ENCODE measurements at places on chromosomes 2 and 18.
A peak's percentile ranks its signal among the peaks of the same experiment; 100 is the strongest.

- no peak overlapping the region for H3K4me3 ChIP-seq
- no peaks in the 10 kb centered on the region for H3K27me3 ChIP-seq
- H3K4me1 ChIP-seq, result peaks cover 16% of the 10 kb centered on the region
- no peak for DNase-seq
Observed at GRCh38 chr2:109355192-109355843, 226.3 kb downstream of the SH3RF3 start.

- no peaks in the 10 kb centered on the region for H3K27me3 ChIP-seq
- no peaks in the 10 kb centered on the region for H3K36me3 ChIP-seq
- no peak for DNase-seq
Observed at GRCh38 chr2:189641590-189641989, 19.7 kb upstream of the ASNSD1 start.

DNA sequence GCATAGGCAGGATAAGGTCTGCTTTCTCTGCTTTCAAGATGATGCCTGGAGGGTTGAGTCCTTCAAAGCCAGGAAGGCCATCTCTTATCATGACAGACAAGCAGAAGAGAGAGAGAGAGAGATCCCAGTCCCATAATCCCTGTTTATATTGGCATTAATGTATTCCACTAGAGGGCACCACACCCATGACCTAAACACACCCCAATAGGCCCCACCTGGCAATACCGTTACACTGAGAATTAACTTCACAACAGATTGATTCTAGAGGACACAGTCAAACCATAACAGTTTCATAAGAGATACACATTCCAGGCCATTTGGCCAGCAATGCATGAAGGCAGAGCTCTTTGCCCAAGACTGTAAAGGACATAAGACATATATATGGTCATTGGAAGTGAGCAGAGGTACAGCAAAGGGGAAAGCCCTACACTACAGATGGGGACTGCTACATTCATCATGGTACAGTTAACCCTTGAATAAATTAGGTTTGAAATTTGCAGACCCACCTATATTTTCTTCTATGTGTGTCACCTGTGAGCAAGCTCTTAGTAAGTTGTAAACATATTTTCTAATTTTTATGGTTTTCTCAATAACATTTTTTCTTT lies 1516.1 kb downstream of the RPIA start:
- no peak overlapping the region for H3K4me3 ChIP-seq
- DNase-seq, result no peak
- H3K36me3 ChIP-seq, result no peaks in the 10 kb centered on the region
- H3K4me1 ChIP-seq, result no peaks in the 10 kb centered on the region
- no peak overlapping the region for H3K27ac ChIP-seq

- H3K27ac ChIP-seq, result peak overlapping the region; percentile 96
- peaks cover 19% of the 10 kb centered on the region for H3K4me1 ChIP-seq
- H3K4me3 ChIP-seq, result peak overlapping the region; percentile 88
- no peaks in the 10 kb centered on the region for H3K36me3 ChIP-seq
- DNase-seq, result peak; percentile 53
Observed at GRCh38 chr18:50880119-50880465, 1.2 kb downstream of the ME2 start.

DNA sequence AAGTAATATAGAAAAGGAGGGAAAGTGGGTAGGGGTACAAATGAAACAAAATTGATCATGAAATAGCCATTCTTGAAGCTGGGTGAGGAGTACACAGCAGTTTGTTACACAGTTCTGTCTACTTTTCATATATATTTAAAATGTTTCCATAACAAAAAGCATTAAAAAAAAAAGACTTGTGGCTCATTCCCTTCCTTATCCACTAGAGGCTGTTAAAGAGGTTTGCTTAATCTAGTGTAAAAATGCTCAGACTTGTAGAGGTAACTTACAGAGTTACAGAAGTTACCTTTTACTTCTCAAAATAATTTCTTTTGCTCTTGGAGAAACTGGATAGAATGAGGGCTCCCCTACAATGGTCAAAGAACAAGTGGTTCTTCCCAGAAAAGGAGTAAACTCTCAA lies 8.1 kb upstream of the WIPF1 start:
- peaks cover 14% of the 10 kb centered on the region for H3K36me3 ChIP-seq
- H3K4me1 ChIP-seq, result peaks cover 80% of the 10 kb centered on the region
- no peaks in the 10 kb centered on the region for H3K27me3 ChIP-seq

GRCh38 chr18:36830158-36830495 lies 1.2 kb downstream of the KIAA1328 start:
- no peak for DNase-seq
- no peaks in the 10 kb centered on the region for H3K36me3 ChIP-seq
- no peak overlapping the region for H3K27ac ChIP-seq
- peak overlapping the region; percentile 75 for H3K4me3 ChIP-seq
- H3K27me3 ChIP-seq, result no peaks in the 10 kb centered on the region
- H3K4me1 ChIP-seq, result peaks cover 29% of the 10 kb centered on the region

GRCh38 chr2:28239207-28239606 lies 153.5 kb upstream of the FOSL2 start:
- H3K4me1 ChIP-seq, result no peaks in the 10 kb centered on the region
- H3K27me3 ChIP-seq, result no peaks in the 10 kb centered on the region
- no peak for DNase-seq
- peaks cover 9% of the 10 kb centered on the region for H3K36me3 ChIP-seq
- no peak overlapping the region for H3K27ac ChIP-seq
- H3K4me3 ChIP-seq, result no peak overlapping the region

DNA sequence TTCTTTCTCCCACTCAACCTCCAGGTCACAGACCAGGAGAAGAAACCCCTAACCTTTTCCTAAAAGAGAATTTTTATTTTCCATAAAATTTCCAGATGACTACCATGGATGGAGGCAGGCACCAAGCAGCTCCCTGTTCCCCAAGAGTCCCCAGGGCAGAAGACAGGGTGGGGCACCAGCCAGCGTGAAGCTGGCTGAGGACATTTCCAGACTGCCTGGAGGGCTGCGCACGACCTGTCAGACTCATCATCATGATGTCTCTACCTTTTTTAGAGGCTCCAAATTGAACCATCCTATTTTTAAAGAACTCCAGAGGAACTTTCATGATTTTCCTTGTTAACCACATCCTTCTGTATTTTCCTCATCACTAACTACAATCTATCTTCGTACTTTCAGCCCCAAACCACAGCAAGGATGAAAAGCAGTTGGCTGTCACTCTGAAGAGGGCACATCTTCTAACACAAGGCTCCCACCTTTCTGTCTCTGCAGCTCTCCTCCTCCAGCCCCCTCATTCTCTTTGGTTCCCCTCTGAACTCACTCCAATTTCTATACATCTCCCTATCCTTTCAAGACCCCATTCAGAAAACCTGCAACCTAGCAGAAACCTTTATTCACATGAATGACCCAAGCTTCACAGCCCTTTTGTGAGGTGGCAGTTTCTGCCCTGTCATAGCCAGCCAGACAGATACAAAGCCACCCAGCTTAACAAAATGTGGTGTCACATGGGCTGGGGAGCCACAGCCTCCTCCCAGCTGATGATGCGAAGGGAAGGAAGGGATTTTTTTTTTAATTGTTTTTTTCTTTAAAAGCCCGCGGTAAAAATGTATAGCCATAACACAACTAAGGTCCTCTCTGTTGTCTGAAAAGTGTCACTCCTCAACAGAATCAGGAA lies 11.1 kb downstream of the AMMECR1L start:
- H3K27ac ChIP-seq, result no peak overlapping the region
- H3K4me3 ChIP-seq, result no peak overlapping the region
- no peak for DNase-seq
- no peaks in the 10 kb centered on the region for H3K27me3 ChIP-seq
- peaks cover 10% of the 10 kb centered on the region for H3K4me1 ChIP-seq
- H3K36me3 ChIP-seq, result peaks cover 50% of the 10 kb centered on the region

GRCh38 chr18:47390410-47391024 lies 139.1 kb upstream of the SKOR2 start:
- no peak overlapping the region for H3K4me3 ChIP-seq
- no peaks in the 10 kb centered on the region for H3K36me3 ChIP-seq
- no peaks in the 10 kb centered on the region for H3K4me1 ChIP-seq
- no peak for DNase-seq
- no peak overlapping the region for H3K27ac ChIP-seq

- no peaks in the 10 kb centered on the region for H3K27me3 ChIP-seq
- no peaks in the 10 kb centered on the region for H3K36me3 ChIP-seq
- H3K4me3 ChIP-seq, result peak overlapping the region; percentile 80
- no peak for DNase-seq
Observed at GRCh38 chr18:21599585-21600525, 649 bp downstream of the ESCO1 start.

DNA sequence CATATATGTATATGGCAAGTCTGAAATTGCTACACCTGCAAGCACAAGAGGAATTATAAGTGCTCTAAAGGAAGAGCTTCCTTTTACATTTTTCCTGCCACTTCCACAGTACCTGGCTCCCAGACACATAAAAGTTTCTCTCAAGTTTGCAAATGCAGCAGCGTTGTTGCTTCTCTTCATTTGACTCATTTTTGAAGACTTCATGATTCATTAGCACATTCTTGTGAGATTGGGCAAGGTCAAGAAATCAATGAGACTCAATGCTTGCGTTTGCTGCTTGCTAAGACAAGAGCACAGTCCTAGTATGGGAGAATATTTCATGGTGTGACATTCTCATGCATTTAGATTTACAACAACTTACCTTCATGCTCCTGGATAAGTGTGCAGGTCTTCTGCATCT lies 42.6 kb upstream of the PDCL3 start:
- no peaks in the 10 kb centered on the region for H3K27me3 ChIP-seq
- no peak for DNase-seq
- H3K4me1 ChIP-seq, result no peaks in the 10 kb centered on the region

- no peak for DNase-seq
- H3K4me1 ChIP-seq, result no peaks in the 10 kb centered on the region
- H3K27ac ChIP-seq, result no peak overlapping the region
- no peak overlapping the region for H3K4me3 ChIP-seq
- no peaks in the 10 kb centered on the region for H3K36me3 ChIP-seq
Observed at GRCh38 chr18:32550963-32551362, 80.3 kb upstream of the GAREM1 start.

- no peaks in the 10 kb centered on the region for H3K27me3 ChIP-seq
- no peak overlapping the region for H3K27ac ChIP-seq
- H3K4me3 ChIP-seq, result no peak overlapping the region
- no peak for DNase-seq
- H3K36me3 ChIP-seq, result no peaks in the 10 kb centered on the region
Observed at GRCh38 chr2:230665263-230665691, 47.4 kb upstream of the CAB39 start.

All from CD4-positive, CD25-positive, alpha-beta regulatory T cell (primary cell).